ENCODE measurements at places on chromosomes 16 and 17.

DNA sequence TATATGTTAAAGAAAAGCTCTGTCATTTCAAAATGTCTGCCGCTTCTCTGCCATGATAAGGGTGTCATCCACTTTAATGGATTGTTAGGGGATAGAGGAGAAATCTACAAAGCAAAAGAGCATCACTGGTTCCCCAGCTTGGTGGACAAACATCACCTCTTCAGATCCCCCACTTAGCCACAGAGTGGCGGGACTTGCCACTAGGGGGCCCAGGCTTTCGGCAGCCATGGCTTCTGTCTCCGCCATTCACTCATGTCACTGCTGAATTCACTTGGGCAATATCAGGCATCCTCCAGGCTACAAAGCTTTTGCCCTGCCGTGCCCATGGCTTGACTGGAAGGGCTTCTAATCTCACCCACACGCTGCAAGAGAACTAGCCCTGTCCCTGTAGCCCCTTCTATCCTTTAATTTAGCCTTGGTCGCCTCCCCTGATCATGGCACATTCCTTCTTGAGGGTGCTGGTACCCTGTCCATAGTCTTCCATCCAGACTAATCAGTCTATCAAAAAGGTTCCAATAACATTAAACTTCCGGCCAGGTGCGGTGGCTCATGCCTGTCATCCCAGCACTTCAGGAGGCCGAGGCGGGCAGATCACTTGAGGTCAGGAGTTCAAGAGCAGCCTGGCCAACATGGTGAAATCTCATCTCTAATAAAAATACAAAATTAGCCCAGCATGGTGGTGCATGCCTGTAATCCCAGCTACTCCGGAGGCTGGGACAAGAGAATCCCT is 34.7 kb downstream of the SBK1 start:
- DNase-seq, result no peak

GRCh38 chr16:578870-579405 is 9.2 kb downstream of the PIGQ start:
- DNase-seq, result no peak

GRCh38 chr17:74499992-74500391 is 31.3 kb downstream of the CD300LB start:
- no peak for DNase-seq

- no peak for DNase-seq
Measured at GRCh38 chr17:55265311-55266021, 706 bp downstream of the HLF start.

DNA sequence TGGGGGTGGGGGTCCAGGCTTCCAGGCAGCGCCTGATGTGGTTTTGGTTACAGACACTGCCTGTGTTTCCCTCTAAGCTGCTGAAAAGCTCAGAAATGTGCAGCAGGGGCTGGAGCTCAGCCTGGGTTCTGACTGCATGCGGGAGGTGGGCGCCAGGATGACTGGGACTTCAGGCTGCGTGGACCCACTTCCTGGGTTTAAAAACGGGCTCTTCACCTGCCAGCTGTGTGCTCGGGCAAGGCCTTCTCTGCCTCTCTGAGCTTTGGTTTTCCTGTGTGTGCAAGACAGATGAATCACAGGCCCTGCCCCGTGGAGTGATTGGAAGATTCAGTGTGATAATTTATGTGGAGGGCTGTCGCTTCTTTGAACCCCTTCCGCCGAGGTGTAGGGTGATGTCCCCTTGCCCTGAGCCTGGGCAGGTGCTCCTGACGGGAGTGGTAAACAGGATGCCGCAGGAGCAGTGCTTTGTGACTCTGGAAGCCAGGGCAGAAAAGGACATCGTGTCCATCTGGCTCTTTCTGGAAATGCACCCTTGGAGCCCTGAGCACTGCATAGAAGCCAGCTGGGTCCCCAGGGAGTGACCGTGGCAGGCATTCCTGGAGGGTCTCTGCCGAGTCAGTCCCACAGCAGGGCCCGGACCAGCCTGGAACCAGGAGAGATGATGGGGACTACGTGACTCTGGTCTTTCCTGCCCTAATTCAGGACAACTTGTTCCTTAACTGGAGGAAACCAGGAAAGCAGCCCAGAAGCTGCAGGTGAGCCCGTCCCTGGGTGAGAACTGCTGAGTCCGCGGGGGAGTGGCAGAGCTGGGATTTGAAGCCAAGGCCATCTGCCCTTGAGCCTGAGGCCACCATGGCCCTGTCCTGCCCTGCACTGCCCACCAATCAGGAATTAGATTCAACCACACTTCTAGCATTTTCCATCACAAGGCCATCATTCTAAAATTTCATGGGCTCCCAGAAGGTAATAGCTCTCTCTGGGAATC is 28.5 kb upstream of the SLC7A5 start:
- no peak for DNase-seq

GRCh38 chr16:62156971-62157370 is 120.7 kb upstream of the CDH8 start:
- no peak for DNase-seq

DNA sequence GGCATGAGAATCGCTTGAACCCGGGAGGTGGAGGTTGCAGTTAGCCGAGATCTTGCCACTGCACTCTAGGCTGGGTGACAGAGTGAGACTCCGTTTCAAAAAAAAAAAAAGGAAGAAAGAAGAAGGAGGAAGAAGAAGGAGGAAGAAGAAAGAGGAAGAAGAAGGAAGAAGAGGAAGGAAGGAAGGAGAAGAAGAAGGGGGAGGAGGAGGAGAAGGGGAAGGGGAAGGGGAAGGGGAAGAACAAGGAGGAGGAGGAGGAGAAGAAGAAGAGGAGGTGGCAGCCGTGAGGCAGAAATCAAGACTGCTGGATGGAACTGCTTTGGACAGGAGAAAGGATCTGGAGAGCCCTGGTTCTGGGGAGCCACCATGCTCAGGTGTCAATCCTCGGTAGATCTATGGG is 29.7 kb upstream of the PEMT start:
- no peak for DNase-seq

DNA sequence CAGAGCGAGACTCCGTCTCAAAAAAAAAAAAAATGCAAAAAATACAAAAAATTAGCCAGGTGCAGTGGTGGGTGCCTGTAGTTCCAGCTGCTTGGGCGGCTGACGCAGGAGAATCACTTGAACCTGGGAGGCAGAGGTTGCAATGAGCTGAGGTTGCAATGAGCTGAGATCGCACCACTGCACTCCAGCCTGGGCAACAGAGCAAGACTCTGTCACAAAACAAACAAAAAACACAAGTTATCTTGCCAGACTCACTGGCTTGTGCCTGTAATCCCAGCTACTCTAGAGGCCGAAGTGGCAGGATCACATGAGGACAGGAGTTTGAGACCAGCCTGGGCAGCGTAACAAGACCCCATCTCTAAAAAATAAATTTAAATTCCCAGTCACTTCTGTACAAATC is 3.4 kb upstream of the ST3GAL2 start:
- no peak for DNase-seq

GRCh38 chr16:19861811-19862327 is 22.8 kb downstream of the GPRC5B start:
- DNase-seq, result no peak

DNA sequence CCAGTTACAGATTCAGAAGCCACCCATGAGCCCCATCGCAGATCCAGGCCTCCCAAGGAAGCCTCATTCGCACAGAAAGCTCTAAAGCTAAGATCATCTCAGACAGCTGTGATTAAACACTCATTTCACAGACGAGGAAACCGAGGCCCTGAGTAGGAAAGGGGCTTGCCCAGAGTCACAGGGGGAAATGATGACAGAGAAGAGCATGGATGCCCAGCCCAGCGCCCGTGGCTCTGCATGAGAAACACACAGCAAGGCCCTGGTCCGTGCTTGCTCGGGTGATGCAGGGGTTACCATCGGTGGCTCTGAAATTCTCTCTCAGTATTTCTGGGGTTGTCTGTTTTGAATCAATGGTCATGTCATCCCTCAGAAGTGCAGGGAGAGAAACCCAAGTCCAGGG is 109.6 kb downstream of the C16orf78 start:
- DNase-seq, result no peak

DNA sequence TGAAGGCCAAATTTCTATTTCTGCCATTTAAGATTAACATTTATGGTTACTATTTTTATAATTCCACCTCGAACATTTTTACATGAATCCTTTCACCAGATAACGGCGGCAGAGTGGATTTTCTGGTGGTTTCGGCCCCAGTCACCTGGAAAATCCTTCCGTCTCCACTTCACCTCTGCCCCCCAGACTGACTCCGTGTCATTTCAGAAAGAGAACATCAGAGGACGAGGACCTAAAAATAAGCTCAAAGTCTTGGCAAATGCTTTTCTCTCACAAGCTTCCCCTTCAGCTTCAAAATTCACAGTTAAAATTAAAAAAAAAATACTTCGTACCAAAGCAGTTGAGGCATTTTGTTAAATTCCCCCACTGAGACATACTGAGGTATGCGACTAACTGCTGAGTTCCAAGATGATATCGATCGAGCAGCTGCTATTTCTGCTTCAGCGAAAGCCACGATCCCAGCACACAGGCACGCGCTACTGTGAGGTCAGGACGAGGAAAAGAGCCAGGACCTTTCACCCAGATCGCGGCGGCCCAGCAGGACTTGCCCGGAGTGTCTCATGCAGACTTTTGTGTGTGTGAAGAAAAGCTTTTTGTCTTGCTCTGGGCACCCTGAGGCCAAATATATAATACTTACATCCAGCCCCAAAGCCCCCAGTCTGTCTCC is 36.8 kb downstream of the ASPA start:
- DNase-seq, result peak; percentile 4

- DNase-seq, result no peak
Measured at GRCh38 chr16:20074099-20074991, 655 bp upstream of the GPR139 start.

DNA sequence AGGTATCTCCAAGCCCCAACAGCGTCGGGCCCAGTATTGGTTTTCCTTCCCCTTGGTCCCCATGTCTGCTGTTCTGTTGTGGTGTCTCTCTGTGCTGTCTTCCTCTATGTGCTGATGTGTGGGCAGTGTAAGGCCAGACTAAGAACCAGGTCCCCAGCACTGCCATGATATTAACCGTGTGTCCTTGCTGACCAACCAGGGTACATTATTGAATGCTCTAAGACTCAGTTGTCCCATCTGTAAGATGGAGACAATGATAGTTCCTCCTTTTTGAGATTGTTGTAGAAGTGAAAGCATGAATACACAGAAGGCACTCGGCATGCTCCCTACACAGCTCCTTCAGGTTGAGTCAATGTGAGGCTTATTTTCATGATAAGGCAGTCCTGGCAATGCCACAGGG is 20.6 kb downstream of the AOC3 start:
- no peak for DNase-seq

DNA sequence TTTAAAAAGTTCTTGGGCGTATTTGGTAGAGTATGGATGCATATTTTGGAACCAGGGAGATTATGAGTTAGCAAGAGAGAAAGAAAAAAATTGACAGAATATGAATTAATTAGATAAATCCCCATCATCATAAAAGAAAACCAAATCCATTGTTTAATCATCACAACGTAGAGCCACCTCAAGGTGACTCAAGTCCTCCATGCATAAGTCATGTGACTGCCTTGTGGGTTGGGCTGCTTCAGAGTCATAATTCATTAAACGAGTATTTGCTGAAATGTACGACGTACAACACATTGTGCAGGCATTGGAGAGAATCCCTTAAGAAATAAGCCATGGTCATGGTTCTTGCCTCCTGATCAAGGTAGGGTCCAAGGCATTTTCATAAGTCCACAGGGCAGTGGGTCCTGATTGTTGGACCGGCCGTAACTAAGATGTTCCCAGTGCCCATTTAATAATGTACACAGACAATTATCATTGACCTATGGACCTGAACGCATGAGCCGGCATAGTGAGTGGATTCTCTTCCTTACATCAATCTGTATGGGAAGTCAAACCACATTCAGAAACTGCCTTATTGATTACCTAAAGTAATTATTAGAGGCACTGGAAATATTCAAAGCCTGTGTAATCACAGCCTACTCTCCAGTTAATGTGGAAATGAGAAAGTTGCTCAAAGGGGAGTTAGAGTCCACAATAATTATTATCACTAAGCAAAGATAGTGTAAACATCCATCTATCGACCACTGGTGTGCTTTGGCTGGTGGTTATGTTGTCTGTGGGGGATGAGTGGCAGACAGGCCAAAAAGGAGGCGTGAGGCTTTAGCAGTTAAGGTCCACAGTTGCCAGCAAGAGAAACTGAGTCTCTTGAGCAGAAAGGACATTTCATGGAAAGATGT is 165.4 kb downstream of the PITPNC1 start:
- DNase-seq, result no peak

DNA sequence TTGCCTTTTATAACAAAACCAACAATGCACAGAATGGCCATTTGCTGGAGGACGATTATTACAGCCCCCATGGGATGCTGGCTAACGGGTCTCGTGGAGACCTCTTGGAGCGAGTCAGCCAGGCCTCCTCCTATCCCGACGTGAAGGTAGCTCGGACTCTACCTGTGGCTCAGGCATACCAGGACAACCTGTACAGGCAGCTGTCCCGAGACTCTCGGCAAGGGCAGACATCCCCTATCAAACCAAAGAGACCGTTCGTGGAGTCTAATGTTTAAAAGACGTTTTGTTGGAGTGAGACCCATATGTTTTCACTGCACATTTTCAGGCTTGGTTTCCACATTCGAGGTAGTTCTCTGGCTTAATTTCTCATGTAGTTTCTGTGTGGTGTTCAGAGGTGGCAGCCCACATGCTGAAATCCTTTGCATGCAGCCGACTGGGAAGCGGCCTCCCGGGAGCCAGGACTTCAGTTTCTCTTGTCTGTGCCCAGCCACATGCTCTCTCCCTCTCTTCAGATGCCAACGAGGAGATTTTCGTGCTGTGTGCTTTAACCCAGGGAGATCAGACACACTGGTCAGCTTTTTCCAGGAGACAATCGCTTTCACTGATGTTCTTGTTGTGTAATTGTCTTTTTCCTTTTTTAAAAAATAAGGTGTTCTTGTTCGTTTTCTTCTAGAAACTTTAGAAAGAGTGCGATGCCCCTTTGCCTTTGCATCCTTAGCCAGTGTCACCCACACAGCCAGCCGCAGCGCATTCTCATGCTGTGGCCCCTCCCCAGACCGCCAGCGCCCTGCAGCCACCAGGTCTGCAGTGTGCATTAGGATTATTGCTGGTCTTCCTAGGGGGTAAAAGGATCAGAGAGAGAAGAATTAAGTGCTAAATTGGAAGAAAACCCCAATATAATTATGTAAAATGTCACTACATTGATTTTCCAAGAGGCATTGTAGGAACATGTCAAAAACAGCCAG is 24.1 kb downstream of the CYB561 start:
- no peak for DNase-seq

GRCh38 chr16:15704545-15704987 is 54.5 kb downstream of the NDE1 start:
- DNase-seq, result no peak

- DNase-seq, result no peak
Measured at GRCh38 chr17:2904135-2904534, 107.9 kb downstream of the RAP1GAP2 start.

- no peak for DNase-seq
Measured at GRCh38 chr17:48628649-48629410, 2.7 kb upstream of the HOXB9 start.

- DNase-seq, result no peak
Measured at GRCh38 chr17:75116737-75117136, 7.0 kb downstream of the ARMC7 start.
